ENCODE measurements at places on chromosomes 1 and 21.

- peak; percentile 69 for DNase-seq
Observed at GRCh38 chr1:41382480-41383090, 21.4 kb downstream of the FOXO6 start.

- DNase-seq, result no peak
Observed at GRCh38 chr1:150789396-150789795, 18.7 kb downstream of the CTSK start.

DNA sequence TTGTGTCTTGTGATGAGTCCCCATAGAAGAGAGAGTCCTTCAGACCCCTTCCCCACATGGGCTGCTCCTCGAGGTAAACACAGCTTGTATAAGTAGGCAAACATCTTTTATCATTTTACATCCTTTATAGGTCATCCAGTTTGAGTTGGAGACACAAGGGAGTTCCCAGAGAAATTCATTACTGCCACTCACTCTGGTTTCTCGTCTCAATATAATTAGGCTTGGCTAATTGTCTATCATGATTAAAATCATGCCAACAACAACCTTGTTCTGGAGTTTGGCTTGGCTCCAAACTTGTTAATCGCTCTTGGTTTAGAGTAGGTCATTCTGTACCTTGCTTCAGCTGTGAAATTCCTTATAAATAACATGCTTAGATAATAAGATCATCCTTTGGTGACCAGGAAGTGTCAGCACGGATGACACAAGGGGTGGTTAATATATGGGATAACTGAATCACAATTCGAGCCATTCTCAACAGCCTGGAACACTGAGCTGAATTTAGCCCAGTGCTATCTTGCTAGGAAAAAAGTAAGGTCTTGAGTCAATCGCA is 70.7 kb upstream of the DAB1 start:
- DNase-seq, result peak; percentile 40

DNA sequence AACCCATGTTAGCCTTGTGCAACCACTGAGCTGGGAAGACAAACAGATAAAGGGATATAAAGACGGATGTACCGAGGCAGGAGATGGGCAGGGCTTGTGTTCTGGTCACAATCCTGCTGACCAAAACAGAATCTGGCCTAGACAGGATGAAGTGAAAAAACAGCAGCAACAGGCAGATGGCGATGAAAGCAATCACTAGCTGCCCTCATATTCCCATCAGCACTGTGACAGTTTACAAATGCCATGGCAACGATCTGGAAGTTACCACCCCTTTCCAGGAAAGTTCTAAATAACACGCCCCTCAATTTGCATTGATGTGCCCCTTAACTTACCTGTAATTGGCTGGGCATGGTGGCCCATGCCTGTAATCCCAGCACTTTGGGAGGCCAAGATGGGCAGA is 40.6 kb upstream of the CD46 start:
- peak; percentile 31 for DNase-seq

DNA sequence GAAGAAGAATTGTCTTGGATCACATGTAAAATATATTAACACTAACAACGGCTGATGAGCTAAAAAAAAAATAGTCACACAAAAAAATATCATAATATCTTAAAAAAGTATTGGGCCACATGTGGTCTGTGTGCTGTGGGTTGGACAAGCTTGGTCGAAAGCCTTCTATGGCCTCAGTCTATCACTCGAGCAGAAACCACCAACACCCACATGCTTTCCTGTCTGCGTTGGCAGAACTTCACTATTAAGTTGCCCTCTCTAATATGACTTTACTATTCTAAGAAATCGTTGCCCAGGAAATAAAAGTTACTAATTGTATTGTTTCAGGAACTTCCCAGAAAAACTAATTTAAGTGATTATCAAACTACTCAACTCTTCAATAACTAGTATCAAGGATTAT is 28.2 kb upstream of the ETS2 start:
- DNase-seq, result no peak

DNA sequence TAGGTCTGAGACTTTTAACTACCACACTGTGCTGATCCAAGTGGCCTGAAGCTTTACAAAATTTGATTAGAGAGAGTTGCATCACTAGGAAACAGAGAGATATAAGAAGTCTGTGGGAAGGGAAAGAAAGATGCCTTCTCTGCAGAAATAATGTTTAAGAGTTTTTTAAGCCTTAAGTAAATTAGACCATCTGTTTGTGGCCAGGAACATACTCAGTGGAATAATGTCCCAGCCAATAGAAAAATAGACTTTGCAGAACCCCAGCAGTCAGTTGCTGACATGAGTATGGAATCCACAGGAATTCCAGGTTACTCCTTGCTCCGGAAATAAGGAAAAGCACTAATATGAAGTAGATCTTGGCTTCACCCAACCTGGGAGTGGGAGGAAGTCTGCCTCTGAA is 144.8 kb downstream of the ST6GALNAC5 start:
- no peak for DNase-seq

DNA sequence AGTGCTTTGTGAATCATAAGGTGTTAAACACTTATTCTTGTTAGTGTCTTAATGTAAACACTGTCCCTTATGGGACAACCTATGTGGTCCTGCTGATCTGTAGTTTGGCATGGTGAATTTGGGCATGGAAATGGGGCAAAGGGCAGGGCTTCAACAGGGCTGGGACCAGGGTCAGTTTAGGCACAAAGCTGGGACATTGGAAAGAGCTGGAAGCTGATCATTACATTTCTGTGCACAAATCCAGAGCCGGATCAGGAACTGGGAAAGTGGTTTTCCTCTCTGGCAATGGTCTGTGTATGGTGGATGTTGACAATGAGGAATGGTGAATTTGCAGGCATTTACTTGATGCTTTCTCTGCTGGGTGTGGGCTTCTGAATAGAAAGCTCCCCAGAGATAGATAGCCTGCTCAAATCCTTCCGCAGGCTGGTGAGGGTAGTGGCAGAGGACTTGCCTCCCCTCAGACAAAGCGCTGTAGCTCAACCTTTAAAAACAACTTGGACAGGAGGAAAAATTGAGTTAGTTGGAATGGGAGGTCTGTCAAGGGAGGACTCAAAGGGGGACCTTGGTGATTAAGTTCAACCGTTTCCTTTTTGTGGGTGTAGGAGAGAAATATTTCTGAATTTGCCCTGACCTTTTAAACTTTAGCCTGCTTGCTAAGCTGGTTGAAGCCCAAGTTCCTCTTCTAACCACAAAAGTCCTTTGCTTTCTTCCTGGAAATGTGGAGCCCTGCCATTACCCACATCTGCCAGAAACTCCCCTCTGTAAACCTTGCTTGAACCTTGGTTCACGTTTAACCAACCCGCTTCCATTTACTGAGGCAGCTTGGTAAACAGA is 35.3 kb downstream of the HLX start:
- no peak for DNase-seq

DNA sequence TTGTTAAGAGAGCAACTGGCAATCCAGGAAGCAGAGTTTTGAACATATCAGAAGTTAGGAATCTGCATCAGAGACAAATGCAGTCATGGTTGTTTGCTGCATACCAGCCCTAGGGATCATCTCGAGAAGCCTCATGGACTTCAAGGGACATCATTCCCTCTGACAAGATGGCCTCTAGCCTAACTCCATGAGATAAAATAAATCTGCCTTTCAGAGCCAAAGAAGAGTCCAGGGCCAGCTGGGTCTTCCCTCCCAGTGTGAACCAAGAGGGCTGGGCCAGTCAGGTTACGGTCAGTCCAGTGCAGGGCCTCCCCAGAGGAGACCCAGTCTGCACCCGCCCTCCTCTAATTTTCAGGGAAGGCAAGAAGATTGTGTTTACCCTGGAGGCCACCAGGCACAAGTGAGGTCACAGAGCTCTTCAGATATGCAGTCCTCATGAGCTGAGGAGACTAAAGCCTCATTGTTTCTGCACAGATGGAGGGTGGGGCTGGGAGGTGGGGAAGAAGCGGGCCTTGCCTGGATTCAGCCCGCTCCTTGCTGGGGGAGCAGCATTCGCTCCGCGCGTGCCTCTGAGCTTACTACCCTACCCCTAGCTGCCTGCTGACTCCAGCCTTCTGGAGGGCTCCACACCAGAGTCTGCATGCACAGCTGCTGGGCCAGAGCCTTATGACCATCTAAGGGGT is 52.8 kb downstream of the CAPN2 start:
- peak; percentile 58 for DNase-seq

DNA sequence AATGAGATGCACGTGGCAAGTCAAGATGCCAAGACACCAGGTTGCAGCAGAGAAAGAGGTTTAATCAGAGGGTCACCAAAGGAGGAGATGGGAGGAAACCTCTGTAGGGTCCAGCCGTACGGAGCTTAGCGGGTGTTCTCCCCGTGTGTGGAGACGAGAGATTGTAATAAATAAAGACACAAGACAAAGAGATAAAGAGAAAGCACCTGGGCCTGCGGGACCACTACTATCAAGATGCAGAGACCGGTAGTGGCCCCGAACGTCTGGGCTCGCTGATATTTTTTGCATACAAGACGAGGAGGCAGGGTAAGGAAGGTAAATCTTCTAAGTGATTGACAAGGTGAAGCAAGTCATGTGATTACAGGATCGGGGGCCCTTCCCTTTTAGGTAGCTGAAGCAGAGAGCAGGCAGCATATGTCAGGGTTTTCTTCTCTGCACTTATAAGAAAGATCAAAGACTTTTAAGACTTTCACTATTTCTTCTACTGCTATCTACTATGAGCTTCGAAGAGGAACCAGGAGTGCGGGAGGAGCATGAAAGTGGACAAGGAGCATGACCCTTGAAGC is 41.2 kb upstream of the TDRD10 start:
- DNase-seq, result no peak

DNA sequence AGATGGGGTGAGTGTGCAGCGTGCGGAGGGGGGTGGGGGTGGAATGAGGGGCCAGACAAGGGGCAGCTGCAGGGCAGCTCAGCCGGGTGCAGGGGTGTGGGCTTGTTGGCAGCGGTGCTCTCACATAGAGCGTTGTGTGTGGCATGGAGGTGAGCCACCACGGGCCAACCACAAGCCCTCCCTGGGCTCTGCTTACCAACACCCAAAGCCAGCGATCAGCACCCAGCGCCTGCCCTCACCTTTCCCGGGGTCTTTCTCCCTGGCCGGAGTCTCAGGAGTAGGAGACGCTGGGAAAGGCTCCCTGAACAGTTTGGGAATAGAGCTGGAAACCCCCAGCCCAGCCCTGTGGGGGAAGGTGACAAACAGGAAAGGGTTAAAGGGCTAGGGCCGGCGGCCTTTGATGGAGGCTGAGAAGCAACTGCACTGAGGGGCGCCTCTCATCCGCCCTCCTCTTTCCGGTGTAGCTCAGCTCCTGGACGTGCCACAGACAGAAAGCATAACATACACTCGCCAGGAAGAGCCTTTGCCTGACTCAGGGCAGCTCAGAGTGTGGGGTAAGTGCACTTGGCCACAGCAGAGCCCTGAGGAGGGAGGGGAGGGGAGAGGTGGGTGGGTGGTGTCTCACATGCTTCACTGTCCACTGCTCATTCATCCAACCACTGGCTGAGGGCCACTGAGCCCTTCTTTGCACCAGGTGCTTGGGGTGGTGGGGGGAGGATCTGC is 577 bp downstream of the IKBKE start:
- DNase-seq, result peak; percentile 55

DNA sequence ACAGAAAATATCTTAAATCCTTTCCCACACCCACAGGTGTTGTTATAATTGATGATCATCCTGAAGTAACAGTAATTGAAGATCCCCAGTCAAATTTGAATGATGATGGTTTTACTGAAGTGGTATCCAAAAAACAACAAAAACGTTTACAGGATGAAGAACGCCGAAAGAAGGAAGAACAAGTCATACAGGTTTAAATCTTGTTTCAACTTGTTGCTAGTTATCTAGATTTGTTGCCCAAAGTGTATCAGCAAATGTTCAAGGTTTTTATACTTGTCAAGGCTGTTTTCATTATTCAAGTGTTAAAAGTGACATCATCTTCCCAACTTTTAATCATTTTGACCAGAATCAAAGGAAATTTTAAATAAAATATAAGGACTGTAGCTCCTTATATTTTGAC is 64.7 kb downstream of the PRRC2C start:
- DNase-seq, result peak; percentile 19

GRCh38 chr1:115210302-115210711 is 121.0 kb upstream of the TSPAN2 start:
- peak; percentile 16 for DNase-seq

DNA sequence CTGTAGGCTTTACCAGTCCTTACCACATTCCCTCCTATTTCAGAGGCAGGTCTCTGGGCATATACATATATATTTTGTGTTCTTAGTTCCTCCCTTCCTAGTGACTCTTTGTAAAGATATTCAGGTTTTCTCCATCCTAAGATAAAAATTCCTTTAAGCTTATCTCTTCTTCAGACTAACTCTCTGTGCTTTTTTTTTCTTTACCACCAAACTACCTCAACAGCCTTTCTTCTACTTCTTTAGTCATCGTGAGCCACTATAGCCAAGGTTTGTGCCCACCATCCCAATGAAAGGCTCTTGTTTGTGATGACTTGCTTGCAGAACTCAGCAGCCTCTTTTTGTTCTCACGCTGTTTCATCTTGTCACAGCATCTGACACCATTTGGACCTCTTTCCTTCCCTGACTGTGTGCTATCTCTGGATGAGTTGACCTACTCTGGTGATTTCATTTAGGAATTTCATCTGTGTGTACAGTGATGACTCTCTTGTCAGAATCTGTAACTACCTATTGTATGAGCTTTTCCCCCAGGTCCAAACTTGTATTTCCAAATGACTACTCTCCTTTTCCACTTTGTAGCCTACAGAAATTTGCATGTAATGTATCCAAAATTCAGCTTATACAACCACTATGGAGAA is 59.0 kb upstream of the MACF1 start:
- DNase-seq, result no peak

- DNase-seq, result no peak
Observed at GRCh38 chr1:41880950-41881885, 37.5 kb downstream of the HIVEP3 start.

DNA sequence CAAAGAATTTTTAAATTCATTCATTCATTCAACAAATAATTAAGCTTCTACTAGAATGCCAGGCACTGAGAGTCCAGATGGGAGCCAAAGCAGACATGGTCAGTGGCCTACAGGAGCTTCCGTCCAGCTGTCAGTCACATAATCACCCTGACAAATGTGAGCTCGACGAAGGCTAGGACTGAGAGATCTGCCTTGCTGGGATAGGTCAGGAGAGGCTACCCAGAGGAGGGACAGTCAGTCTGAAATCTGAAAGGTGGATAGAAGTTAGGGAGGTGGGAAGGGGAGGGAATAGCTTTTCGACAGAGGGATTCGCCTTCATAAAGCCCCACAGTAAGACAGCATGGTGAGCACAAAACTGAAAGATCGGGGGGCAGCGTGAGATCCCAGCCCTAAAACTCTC is 8.3 kb downstream of the EPHX1 start:
- DNase-seq, result no peak

GRCh38 chr1:30460661-30461060 is 262.7 kb downstream of the MATN1 start:
- no peak for DNase-seq

GRCh38 chr1:84919461-84919970 is 26.5 kb upstream of the LPAR3 start:
- DNase-seq, result no peak

- DNase-seq, result no peak
Observed at GRCh38 chr1:222736972-222737371, at the start of gene FAM177B. Gene FAM177B, plus strand, starts transcription at chr1:222737202. Its CDS starts 9,344 bp downstream, at chr1:222746546.
